ENCODE measurements at places on chromosomes 11 and 22.

- no peak for DNase-seq
Measured at GRCh38 chr11:121661880-121662486, 209.2 kb upstream of the SORL1-AS1 start.

DNA sequence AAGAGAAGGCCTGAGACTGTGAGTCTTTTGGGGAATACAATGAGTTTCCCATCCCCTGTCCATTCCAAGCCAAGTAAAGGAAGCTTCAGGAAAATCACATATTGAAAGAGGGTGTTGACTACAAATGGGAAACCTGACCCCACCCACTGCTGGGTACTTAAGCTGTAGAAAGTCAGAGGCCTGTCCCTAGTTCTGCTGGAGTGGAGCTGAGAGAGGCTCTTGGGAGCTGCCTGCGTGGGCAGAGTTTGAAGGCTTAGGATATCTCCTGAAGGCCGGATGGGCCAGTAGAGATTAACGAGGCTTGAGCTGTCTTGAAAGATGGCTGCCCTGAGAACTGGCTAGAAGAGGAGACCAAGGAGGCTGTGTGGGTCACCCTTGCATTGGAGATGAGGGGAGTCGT is 176.2 kb upstream of the NECTIN1 start:
- no peak for DNase-seq

GRCh38 chr11:72609045-72609444 is 65.2 kb downstream of the PDE2A start:
- DNase-seq = no peak

DNA sequence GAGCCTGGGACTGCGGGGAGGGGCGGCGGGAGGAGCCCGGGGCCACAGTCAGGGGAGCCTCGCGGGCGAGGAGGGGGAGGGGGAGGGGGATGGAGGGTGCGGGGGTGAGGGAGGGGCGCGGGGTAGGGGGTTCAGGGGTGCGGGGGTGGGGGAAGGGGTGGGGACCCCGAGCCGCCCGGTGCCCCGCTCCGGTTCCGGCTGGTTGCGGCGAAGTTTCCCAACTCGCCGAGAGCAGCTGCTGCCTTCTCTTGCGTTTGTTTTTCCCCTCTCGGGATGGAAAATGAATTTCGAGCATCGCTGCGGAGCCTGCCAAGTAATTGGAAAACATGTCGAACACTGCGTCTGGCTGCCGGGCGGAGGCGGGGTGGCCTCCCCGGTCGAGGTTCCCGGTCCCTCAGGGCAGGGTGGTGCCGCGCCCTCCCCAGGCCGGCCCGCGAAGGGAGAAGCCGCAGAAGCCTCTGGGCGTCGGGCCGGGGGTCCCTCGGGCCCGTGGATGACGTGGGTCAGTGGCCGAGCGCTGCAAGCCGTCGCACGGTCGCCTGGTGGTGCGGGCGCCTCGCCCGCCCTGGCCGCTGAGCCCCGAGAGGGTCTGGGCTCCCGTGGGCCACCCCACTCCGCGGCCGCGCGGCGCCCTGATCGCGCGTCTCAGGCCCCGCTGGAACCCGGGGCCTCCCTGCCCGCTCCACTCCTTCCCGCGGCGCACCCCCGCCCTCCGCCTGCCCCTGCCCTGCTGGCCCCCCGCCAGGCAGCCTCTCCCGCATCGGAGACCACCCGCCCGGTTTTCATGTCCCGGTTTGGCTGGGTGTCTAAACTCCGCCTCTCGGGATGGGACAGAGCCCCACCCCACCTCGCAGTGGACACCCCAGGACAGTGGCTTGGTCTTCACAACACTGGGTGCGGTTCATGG is 12.1 kb downstream of the SPATA19 start:
- no peak for DNase-seq

GRCh38 chr22:38006906-38007305 is 22.6 kb upstream of the SOX10 start:
- DNase-seq = no peak

DNA sequence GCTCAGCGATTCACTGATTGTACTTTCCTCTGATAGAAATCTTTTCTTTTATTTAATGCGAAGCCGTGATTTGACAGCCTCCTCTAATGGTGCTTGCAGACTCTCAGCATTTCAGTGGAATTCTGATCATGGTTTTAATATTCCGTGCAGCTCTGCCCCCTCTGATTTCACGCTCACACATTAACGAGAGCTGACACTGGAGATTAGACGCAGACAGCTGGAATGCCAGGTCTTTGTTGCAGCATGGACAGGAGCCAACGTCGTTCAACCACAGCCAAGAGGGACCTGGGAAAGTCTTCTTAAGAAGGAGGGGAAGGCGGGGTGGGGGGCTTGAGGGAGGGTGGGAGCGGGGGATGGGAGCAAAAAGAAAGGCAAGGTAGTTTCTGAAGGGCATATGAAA is 186.4 kb downstream of the BLID start:
- no peak for DNase-seq

DNA sequence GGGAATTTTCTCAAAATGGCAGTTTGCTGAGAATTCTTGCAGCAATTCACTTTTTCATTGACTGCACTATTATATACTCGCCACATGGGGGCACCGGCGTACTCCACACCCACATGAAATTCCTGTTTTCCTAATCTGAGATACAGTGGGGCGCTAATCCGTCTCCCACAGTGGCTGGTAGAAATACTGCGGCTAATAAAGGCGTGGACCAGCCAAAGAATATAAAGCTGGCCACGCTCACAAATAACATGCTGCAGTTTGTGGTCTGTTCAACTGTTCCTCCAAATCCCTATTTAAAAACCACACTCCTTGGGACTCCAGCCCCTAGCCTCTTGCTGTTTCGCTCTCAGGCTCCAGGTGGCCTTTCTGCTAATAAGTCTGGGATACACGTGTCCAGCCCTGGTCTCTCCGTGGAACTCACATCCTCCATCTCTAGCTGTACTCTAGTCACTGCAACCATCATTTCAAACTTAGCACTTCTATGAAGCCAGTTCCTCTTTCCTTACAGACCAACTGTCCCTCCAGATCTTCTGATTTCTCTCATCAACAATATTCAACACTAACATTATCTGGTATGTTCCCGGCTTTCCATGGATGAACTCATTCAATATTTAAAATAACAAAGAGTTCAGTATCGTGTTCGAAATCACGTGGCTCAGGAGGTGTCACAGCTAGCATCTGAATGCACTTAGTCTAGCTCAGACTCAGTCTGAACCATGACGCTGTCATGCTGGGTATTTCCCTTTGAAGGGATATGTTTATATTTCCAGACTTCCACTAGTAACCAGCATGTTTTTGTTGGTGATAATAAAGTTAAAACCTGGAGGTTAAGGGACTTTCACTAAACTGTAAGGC is 22.0 kb downstream of the TBRG1 start:
- DNase-seq = no peak

DNA sequence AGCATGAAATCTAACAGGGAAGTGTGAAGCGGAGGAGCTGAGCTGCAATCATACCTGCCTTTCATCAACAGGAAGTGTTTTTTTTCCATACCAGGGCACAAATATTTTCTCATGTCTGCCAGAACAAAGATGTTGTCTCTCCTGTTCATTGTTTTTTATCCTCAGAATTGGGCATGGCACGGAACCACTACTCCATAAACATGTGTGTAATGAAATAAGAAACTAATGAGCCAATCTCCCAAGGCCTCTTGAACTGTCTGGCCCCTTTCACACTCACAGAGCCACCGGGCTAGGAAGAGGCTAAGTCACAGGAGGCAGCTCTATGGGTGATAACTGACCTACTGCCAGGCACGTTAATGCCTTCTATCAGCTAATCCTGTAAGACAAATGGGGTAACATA is 124.4 kb downstream of the ETS1 start:
- DNase-seq = no peak

- DNase-seq = no peak
Measured at GRCh38 chr22:34878171-34878570, 187.8 kb upstream of the ISX start.

- DNase-seq = peak; percentile 93
Measured at GRCh38 chr11:66958232-66958955, at the start of gene PC. Gene PC (minus strand): TSS chr11:66958383. CDS start chr11:66872159, 86,224 bp downstream.

GRCh38 chr11:64069401-64070313 is 33.9 kb downstream of the FLRT1 start:
- no peak for DNase-seq

GRCh38 chr11:65210361-65210731 is 28.6 kb downstream of the CAPN1 start:
- no peak for DNase-seq

DNA sequence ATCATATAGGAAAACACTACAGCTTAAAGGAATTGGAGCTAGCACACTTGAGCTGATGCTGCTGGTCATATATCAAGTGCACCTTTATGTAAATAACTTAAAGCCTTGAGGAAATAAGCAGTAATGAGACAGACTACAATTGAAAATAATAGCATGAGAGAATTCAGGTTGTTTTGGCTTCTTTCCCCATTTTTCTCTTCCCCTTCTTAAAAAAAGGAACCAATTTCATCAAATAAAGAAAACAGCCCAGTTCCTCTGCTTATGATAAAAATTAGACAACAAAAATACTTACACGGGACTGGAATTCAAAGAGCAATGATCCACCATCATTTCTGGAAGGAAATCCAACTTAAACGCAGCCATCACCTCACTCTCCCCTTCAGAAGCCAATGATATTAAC is 50.2 kb upstream of the RAPSN start:
- no peak for DNase-seq

- no peak for DNase-seq
Measured at GRCh38 chr11:16607675-16608644, 130.5 kb upstream of the C11orf58 start.

DNA sequence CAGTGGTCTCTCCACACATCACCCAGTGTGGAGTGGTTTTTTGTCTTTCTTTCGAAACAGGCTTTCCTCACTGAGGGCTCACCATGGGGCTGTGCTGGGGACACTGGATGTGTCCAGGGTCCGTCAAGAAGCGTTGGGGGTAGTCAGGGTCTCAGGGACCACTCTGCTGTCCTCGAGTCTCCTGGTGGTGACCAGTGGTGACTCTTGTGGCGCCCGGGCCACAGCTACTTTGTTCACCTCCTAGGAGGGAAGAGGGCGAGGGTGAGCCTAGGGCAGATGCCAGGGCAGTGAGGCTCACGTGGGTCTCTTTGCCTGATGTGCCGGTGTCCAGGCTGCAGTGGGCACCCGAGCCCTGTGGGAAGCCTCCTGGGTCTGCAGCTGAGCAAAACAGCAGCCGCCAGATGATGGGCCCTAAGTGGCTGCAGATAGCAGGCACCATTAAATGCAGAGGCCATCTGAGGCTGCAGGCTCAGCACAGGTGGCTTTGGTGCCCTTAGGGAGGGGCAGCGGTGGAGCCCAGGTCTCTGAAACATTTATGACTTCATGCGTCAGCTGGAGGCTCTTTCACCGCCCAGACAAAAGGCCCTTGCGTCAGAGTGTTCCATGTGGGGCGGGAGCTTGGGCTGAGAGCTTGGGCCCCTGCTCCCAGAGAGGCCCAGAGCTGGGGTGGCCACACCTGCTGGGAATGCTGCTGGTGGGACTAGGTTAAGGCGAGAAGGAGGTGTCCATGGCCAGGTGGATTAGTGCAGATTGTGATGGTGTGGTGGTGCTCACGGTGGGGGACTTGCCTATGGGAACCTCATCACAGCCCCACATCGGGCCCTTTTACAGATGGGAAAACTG is 29.5 kb downstream of the KCNQ1 start:
- no peak for DNase-seq

DNA sequence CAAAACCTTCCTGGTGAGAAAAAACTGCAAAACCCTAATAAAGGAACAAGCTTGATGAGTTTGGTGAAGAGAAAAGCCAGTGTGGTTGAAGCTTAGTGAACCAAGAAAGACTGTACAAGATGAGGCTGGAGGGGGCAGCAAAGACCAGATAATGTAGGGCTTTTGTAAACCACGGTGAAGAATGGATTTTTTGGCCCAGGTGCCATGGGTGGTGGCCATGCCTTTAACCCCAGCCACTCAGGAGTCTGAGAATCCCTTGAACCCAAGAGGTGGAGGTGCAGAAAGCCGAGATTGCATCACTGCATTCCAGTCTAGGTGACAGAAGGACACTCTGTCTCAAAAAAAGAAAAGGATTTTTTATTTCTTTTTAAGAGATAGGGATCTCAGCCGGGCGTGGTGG is 5.0 kb upstream of the ZDHHC5 start:
- no peak for DNase-seq
